Cardiac septum (tissue), 1 donor: ENCODE measurements at places on chromosomes 5 and 9. TPM values are rescaled to one million over a fixed set of nuclear protein-coding genes. Genes with fewer than 3 reads are reported as not detected.
A peak's percentile ranks its signal among the peaks of the same experiment; 100 is the strongest.

DNA sequence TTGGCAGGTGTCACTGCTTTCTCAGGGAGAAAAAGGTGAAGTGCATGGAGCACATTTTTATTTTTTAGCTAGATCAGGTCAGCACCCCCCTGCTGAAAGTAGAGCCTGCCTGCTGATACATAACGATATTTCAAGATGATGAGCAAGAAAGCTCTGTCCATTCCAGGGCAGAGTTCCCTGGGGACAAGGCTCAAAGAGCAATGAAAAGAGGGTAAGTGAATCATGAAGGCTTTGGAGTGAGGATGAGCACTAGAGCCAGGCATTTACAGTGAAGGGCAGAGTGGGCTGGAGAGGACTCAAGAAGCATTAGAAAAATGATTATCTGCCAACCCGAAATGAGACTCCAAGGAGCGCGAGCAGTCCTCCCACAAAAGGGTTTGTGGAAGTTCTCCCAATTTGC is 345.7 kb downstream of the TLE4 start:
- DNase-seq, result no peak

The SPINK4 gene
- not detected for total RNA-seq

DNA sequence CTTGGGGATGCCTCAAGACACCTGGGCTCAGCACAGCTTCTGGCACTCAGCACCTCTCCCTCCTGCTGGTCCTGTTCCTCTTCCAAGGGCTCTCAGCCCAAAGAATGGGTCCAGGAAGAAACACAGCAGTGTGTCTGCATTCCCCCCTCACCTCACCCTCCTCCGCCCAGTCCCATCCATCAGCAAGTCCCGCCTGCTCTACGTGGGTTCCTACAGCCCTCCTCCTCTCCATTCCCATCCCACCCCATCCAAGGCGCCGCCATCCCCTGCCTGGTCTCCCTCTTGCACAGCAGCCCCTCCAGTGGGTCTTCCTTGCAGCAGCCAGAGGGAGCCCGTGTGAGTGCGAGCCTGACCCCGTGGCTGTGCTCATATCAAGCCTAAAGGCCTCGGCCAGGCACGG is 52.3 kb upstream of the RPL26L1 start:
- DNase-seq, result no peak

GRCh38 chr5:42858031-42858643 is 46.4 kb upstream of the SELENOP start:
- no peak for DNase-seq

The C9 gene
- total RNA-seq, result not detected

- no peak for DNase-seq
These were observed 97.4 kb downstream of the HOMER1 start for GRCh38 chr5:79416499-79416898.

DNA sequence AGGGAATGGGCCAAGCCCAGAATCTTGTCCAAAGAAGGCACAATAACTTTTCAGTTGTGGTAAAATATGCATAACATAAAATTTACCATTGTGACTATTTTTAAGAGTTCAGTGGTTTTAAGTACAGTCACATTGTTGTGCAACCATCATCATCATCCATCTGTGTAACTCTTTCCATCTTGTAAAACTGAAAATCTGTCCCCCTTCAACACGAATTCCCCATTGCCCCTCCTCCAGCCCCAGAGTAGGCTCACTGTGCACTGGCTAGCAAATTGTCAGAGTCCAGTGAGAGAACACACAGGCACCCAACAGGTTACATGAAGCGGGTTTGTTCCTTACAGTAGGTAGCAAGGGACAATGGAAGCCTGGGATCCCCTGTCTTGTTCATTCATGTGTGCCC is 13.7 kb downstream of the BARX1 start:
- no peak for DNase-seq

DNA sequence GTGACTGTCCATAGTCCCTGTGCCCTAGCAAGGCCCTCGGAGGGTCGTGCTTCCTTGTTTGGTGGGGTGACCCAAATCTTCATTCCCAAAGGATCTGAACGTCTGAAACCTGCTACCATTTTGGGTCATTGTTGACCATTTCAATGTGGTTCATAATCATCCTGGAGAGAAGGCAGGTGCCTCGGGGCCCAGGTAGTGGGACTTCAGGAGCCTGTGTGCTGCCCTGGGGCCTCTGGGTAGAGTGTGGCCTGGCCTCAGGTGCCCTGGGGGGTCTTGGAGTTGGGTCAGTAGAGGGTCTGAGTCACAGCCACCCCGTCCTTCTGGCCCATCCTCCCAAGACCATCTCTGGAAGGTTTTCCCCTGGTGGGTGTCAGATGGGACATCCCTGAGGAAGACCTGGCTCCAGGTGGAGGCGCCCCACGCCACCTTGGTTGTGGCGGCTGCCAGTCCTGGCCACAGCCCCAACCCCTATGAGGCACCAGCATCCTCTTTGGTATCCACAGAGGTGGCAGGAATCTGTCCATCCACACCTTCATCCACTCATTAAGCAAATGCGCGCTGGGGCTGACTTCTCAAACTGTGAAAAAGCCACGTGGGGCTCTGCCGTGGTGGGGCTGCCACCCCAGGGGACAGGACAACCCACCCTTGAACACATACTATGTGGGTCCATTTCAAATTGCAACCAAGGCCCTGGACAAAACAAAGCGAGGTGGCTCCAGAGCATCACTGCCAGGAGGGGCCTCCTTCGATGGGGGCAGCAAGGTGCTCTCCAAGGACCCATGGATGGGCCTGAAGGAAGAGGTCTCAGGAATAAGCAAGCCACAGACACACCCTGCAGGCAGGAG is 41.6 kb upstream of the FCN1 start:
- peak; percentile 33 for DNase-seq

- DNase-seq, result no peak
These were observed 236.5 kb downstream of the DMRTA1 start for GRCh38 chr9:22682961-22683699.

DNA sequence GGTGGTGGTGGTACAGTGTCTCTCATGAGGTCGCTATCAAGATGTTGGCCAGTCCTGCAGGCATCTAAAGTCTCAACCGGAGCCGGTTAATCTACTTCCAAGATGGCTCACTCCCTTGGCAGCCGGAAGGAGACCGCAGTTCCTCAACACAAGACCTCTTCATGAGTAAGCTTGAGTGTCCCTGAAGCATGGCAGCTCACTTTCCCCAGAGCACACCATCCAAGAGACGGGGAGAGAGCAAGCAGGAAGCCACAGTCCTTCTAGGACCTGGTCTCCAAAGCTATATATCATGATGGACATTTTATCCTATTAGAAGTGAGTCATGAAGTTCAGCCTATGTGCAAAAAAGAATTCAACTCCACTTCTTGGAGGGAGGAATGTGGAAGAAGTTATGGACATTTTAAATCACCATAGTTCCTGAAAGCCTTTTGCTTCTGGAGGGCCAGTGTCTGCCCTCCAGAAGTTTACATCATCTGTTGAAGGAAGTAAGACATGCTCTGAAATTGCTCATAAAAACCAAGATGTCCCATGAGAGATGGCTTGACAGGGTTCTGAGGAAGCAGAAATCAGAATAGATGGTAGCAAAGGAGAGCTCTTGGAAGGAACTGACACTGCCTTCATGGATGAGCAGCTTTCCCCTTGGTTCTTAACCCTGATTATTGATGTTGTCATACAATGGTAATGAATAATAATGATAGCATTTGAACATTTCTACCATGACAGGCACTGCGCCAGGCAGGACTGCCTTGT is 21.3 kb downstream of the GALNT10 start:
- DNase-seq, result no peak

The HNRNPAB gene
- total RNA-seq, result 105 TPM

GRCh38 chr5:126519637-126520592 is 75.1 kb downstream of the ALDH7A1 start:
- DNase-seq, result no peak

- peak; percentile 86 for DNase-seq
These were observed 743 bp downstream of the NR3C1 start for GRCh38 chr5:143402553-143403333.

The PRUNE2 gene
- total RNA-seq, result 19.9 TPM

- DNase-seq, result peak; percentile 86
These were observed 19.6 kb upstream of the TMEM252 start for GRCh38 chr9:68560071-68560844.

The PSMD5 gene
- total RNA-seq, result 13.5 TPM

GRCh38 chr9:94065535-94065961 is 18.7 kb upstream of the PTPDC1 start:
- DNase-seq, result no peak

DNA sequence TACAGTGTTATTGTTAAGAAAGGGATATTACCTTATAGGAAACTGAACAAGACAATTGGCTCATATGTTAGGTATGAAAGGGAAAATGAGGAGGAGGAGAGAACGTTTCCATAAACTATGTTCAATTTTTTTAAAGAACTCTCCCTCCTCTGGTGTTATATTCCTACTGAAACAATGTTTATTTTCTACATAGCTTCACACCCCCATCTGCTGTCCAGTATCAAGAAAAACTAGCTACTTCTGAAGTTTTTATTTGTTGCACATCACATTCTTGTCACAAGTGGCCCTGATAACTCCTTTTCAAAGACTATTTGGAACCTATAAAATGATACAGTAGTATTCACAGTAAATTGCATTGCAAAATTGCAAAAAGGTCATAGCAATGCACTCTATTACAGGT is 223.4 kb upstream of the FAM174A start:
- no peak for DNase-seq

DNA sequence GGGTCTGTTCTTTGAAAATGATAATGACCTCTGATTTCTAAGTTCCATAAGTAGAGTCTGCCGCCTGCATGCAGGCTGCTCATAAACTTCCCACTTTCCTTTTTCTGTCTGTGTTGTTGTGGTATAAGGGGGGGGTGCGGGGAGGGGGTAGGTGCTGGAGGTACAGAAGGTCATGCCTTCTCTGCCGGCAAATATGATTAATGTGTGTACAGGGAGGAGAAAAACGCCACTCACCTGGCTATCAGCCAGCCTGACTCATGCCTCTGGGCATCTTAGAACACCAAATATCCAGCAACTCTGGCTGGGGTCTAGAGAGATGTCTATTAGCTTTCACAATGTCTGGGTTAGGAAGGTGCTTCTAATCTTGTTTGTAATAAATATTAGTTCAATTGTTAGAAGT is 128.3 kb downstream of the EFNA5 start:
- no peak for DNase-seq

DNA sequence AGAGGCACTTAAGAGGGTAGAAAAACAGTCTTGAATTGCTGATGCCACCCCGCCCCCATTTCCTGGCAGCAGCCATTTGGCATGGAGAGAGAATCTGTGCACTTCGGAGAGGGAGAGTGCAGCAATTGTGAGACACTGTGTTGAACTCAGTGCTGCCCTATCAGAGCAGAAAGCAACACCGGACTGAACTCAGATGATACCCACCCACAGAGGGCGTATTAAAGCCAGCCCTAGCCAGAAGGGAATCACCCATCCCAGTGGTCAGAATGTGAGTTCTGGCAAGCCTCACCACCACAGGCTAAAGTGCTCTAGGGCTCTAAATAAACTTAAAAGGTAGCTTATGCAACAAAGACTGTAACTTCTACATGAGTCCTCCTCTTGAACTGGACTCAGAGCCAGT is 88.4 kb upstream of the RGS7BP start:
- no peak for DNase-seq

DNA sequence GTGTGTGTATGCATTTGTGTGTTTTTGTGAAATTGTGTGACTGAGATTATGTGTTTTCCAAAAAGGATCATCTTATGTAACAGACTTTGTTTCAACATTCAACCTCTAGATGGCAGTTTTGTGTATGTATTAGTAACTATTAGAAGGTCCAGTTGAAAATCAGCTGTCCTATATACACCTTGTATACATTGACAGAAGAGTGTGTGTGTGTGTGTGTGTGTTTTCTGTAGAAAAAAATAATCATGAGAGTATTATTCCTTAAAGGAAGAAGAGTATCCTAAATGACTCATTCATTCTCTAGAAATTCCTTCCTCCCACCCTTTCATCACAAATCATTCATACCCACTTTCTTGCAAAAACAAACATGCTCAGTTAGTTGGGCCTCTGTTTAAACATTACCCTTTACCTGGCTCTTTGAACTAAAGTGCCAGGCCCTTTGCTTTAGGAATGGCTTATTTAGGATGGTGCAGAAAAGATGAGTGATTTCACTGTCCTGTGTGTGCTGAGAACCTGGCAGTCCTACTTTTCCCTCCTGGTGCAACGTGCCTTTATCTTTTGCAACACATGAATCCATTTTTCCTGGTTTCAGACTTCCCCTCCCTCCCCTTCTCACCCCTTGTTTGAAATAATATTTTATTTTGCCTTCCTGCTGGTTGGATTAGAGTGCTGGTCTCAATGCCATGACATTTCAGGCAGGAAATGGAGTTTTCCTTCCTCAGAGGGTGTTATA is 152.2 kb downstream of the ARHGAP26 start:
- DNase-seq, result no peak

The PCDHB13 gene
- 4.8 TPM for total RNA-seq

GRCh38 chr9:129607027-129607387 is 13.9 kb downstream of the C9orf50 start:
- DNase-seq, result no peak

- DNase-seq, result no peak
These were observed 52.5 kb downstream of the GADD45G start for GRCh38 chr9:89657295-89657694.

DNA sequence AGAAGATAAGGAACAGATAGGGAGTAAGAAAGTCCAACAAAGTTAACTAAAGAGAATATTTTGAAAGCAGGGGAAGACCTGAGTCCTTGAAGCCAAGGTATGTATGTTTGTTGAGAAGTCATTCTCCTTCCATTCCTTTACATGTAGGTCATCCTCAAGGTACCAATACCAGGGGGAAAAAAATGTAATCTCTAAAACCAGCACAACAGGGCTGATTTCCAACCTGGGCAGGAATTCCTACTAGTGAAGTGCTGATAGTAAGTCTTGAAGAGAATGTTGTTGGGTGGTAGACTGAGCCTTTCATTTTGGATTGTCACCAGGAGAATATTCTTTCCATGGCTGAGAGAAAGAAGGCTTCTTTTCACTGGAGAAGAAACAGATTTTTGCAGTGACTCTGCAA is 117.1 kb upstream of the ZNF462 start:
- DNase-seq, result no peak

The TMC1 gene
- 0.27 TPM for total RNA-seq

DNA sequence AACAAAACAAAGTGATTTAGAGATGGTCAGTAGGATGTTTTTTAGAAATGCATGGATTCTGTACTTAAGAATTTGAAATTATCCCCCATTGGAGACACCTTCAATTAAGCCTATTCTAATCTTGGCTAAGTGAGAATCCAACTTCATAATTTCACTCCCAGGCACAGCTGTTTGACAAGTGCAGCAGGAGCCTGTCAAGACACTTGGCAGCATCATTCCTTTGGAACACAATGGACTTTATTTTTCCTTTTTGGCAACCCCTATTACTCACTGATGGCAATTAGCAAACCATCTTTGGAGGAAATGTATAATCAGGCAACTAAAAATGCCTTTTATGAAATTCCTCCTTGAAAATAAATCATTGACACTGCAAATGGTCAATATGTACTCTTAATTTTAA is 194.7 kb downstream of the GLIS3 start:
- DNase-seq, result no peak

The ERP44 gene
- 14.8 TPM for total RNA-seq

The ANKDD1B gene
- 0.38 TPM for total RNA-seq

DNA sequence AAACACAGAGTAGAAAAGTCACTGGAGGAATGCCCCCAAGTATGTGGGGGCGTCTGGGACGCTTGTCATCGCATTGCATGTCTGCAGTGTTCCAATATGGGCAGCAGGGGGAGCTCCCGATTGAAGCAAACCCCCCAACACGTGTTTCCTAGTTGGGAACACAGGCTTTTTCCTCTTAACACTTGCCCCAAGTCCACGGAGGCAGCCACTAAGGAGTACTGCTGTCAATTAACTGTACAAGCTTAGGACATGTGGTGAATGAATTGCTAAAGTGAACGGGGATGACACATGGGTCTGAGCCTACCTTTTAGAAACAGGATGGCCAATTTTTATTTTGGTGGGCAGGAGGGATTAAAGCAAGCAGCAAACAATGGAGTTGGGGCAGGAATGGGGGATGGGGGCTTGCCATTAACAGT is 2.2 kb downstream of the GABRB2 start:
- DNase-seq, result no peak

The SLC45A2 gene
- total RNA-seq, result 0.16 TPM
